Fibroblast of lung (primary cell): ENCODE measurements at places on chromosomes 13 and 19. TPM values are rescaled to one million over a fixed set of nuclear protein-coding genes. Genes with fewer than 3 reads are reported as not detected.
A peak's percentile ranks its signal among the peaks of the same experiment; 100 is the strongest.

GRCh38 chr13:30968846-30969245 lies 36.4 kb downstream of the TEX26 start:
- peak; percentile 80 for DNase-seq

GRCh38 chr19:46528601-46529590 lies 33.2 kb upstream of the PNMA8B start:
- DNase-seq = no peak

GRCh38 chr19:43466793-43467192 lies 1.4 kb upstream of the LYPD3 start:
- no peak for DNase-seq

Gene CBLC
- total RNA-seq = under 0.01 and 0.33 TPM in 2 replicates

Gene LILRA6
- not detected in 2 replicates for total RNA-seq

Gene RAB20
- total RNA-seq = 3.5 and 5.6 TPM in 2 replicates

- DNase-seq = no peak
Measured at GRCh38 chr13:71082631-71083030, 784.4 kb downstream of the DACH1 start.

- no peak for DNase-seq
Measured at GRCh38 chr13:92379371-92379770, 847.2 kb upstream of the GPC6 start.

GRCh38 chr19:10003271-10003670 lies 7.0 kb downstream of the COL5A3 start:
- no peak for DNase-seq

DNA sequence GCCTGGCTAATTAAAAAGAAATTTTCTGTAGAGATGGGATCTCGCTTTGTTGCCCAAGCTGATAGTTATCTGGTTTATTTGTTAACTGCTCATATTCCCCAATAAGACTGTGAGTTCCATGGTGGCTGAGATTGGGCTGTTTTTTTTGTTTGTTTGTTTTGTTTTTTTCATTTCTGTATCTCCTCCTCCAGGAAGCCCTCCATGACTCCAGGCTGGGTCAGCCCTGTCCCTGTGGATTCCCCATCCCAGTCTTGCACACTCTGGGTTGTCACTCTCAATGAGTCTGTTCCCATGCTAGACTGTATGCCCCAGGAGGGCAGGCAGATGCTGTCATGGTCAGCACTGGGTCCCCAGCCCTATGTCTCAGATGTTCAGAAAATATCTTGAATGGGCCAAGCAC lies 2.9 kb downstream of the EML2 start:
- DNase-seq = no peak

Gene CEBPA
- 0.17 and 0.51 TPM in 2 replicates for total RNA-seq

DNA sequence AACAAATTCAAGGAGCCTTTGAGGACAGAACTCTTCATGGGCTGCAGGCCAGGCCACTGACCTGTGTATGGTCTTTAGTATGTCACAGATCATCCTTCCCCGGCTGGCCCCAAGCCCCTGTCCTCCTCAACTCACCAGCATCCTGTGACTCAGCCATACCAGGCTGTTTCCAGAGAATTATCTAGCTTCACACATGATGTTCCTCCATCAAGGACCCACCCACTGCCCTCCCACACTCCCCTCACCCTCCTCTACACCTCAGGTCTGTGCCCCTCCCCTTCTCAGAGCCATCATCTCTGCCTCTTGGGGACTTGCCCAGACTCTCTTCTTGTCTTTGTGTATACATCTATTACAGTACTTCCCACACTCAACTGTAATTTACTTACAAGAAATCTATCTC lies 14.7 kb downstream of the DCT start:
- DNase-seq = peak; percentile 8

DNA sequence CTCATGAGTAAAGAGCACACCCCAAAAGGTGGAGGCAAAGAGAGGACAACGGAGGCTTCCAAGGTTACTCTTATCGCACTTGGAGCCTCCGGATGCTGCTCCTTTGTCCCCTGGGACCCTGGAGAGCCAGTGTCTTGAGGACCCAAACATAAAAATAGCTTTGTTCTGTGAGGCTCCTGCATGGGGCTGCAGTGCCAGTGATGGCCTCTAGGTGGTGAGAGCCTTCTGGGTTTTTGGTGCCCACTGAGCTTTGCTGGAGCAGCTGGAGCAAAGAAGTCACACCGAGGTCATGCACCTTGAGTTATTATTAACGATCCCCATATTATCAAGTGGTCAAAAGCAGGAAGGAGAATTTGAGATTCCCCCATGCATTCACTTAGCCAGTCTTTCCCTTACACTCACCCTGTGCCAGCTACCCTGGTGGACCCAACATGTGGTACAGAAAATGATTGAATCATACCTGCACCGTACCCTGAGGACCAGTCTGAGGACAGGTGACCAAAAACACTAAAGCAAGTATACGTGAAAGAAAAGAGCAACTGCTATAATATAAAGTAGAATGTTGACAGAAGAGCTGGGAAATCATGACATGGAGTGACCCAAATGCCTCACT lies 41.5 kb downstream of the ZNF682 start:
- no peak for DNase-seq

Gene ZNF112
- total RNA-seq = 9.1 and 10.0 TPM in 2 replicates

DNA sequence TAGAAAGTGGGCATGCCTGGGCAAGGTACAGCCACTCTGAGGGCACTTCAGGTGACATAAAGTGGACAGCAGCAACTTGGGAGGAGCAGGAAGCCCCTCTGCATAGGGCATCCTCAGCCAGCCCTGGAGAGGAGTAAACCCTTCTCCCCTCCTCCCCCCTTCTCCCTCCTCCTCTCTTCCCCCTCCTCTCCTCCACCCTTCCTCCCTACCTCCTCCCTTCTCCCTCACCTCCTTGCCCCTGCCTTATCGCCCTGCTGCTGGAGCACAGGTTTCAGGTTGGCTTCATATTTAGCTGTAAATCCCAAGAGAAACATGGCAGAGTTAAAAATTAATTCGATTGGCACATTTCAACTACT lies 30.5 kb upstream of the ATP12A start:
- no peak for DNase-seq

GRCh38 chr13:103931885-103932284 lies 865.7 kb upstream of the SLC10A2 start:
- no peak for DNase-seq

Gene PSG2
- total RNA-seq = not detected in 2 replicates

DNA sequence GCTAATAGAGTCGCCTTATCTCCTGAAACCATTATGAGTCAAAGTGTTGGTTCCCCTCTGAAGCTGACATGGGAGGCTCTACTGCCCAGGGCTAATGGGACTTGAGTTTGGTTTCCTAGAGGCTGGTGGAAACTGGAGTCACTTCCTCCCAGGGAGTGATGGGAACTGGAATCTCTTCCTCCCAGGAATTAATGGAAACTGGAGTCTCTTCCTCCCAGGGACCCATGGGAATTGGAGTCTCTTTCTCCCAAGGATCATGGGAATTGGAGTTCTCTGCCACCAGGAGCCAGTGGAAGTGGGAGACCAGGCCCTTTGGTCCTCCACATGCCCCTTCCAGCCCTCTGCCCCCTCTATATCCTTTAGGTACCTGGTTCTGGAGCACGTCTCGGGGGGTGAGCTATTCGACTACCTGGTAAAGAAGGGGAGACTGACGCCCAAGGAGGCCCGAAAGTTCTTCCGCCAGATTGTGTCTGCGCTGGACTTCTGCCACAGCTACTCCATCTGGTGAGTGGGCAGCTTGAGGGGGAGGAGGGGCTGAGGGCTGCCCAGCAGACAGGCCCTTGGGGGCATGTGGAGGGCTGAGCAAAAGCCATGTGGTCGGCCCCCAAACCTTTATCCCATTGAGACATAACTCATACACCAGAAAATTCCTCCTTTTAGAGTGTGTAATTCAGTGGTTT lies 5.5 kb downstream of the BRSK1 start:
- DNase-seq = no peak

Gene TMPRSS9
- total RNA-seq = under 0.01 TPM in 1 of 2 replicates, not detected in the other

GRCh38 chr13:51523082-51523518 lies 61.2 kb upstream of the WDFY2 start:
- peak; percentile 63 for DNase-seq

Gene PGPEP1
- 63.9 and 78.8 TPM in 2 replicates for total RNA-seq

Gene GIPR
- total RNA-seq = not detected in 2 replicates

DNA sequence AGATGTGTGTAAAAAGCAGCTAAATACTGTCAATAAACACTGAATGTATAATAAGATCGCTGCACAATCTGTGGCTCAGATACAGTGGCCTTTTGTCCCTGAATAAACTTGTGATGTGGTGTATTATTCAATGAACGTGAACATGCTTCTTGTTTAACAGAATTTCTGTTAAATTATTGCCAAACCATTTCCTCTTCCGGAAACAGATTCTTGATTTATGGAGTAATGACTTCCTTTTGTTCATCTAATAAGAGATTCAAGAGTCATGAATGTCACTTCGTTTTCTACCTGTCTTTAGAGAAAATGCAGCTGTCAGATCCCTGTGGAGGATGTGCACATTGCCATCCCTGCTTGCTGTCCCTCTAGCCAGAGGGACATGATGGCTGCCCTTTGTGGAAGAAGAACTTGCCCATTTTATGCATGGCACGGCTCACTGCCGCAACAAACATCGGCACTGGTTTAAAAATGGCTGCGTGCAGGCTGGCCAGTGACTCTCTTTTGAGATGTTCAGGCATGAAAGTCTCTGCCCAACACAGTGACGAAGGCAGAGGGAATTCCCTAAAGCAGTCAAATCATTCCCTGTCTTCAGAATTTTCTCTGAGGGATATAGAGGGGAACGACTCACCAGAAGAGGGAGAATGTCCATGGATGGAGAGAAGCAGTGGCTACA lies 3.1 kb upstream of the TNFSF13B start:
- DNase-seq = no peak

DNA sequence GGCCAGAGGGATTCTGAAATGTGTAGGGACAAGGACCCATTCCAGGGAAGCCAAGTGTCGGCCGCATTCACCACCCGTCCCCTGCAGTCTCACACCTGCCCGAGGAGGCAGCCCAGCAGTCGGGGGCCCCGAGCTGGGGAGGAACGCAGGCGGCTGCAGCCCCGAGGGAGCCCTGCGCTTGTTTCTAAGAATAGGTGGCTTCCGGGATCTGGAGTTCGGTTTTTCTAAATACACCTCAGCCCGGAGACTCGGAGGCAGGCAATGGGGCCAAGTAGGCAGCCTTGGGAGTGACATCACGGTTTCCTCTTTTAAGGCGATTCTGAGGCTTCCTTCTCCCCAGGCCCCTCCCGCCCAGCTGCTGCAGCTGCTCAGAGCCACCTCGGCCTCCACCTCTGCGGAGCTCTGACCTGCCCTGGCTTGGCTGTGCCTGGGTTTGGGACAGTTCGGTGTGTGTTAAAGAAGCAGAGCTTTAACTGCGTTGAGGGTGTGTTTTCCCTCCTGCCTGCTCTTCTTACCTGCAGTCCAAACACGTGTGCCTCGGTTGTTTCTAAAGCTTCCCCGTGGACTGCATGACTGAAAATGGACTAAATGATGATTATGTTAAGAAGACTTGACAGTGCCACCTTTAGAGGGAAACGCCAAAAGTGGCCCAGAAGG lies 80.5 kb downstream of the COL4A2 start:
- peak; percentile 64 for DNase-seq

Gene FCGBP
- 0.33 and 0.51 TPM in 2 replicates for total RNA-seq

DNA sequence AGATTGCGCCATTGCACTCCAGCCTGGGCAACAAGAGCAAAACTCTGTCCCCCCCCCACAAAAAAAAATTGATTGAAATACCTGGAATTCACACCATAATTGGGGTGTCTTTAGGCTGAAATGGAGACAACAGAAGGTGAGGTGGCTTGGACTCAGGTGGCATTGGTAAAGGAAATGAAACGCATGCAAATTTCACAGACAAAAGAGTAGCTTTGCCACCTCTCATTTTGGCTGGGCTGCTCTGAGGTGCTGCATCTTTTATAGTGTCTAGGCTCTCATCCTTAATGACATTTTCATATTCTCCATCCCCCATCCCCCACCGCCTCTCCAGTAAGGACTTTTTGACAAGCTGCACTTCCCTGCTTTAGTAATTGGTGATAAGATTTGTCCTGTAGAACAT lies 6.9 kb downstream of the UBE2L5 start:
- DNase-seq = no peak

DNA sequence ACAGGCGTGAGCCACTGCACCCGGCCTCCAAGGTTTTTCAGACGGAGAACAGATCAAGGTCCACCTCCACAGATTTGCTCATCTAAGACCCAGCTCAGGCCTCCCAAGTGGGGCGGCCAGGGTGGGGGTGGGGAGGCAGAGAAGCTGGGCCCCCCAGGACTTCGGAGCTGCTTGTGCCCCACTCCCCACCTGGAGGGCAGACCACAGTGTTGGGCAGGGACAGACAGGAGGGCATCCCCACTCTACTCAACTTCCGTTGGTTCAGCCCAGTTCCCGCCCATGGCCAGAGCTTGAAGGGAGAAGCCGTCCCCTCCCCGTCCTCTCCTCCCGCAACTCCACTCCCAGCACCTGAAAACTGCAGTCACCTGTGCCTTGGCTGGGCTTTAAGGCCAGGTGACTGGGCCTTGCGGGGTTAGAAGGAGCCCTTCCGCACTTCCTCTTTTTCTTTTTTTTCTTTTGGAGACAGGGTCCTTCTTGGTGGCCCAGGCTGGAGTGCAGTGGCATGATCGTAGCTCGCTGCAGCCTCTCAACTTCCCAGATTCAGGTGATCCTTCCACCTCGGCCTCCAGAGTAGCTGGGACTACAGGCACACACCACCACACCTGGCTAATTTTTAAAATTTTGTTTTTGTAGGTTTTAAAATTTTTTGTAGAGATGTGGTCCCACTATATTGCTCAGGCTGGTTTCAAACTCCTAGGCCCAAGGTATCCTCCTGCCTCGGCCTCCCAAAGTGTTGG lies 734 bp upstream of the LRRC8E start:
- no peak for DNase-seq

Gene PLEKHJ1
- total RNA-seq = 46.0 and 61.3 TPM in 2 replicates

GRCh38 chr19:2800506-2800905 lies 15.2 kb downstream of the THOP1 start:
- no peak for DNase-seq

Gene ERICH6B
- not detected in 2 replicates for total RNA-seq

DNA sequence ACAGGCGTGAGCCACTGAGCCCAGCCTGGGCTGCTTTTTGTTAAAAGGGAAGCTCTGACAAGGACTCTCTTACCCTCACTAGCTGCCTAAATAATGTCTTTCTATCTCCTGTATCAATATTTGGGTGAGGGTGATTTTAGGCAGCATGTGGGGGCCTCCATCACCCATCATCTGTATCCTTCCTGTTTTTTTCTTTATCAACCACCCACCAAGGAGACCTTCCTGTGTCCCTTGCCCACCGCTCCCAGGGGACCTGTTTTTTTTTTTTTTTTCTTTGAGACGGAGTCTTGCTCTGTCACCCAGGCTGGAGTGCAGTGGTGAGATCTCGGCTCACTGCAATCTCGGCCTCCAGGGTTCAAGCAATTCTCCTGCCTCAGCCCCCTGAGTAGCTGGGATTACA lies 5.4 kb upstream of the NDUFB7 start:
- DNase-seq = no peak
